ENCODE measurements at places on chromosomes 6 and 20. TPM values are rescaled to one million over a fixed set of nuclear protein-coding genes. Genes with fewer than 3 reads are reported as not detected.

The PBOV1 gene
- not detected for total RNA-seq

GRCh38 chr6:90039911-90040310 lies 145.6 kb downstream of the GJA10 start:
- peaks cover 2% of the 10 kb centered on the region for H3K36me3 ChIP-seq
- no peak for DNase-seq
- no peak overlapping the region for H3K4me3 ChIP-seq
- H3K27ac ChIP-seq: no peak overlapping the region

The TBC1D22B gene
- total RNA-seq: 11.2 TPM

The GPLD1 gene
- total RNA-seq: 0.21 TPM

DNA sequence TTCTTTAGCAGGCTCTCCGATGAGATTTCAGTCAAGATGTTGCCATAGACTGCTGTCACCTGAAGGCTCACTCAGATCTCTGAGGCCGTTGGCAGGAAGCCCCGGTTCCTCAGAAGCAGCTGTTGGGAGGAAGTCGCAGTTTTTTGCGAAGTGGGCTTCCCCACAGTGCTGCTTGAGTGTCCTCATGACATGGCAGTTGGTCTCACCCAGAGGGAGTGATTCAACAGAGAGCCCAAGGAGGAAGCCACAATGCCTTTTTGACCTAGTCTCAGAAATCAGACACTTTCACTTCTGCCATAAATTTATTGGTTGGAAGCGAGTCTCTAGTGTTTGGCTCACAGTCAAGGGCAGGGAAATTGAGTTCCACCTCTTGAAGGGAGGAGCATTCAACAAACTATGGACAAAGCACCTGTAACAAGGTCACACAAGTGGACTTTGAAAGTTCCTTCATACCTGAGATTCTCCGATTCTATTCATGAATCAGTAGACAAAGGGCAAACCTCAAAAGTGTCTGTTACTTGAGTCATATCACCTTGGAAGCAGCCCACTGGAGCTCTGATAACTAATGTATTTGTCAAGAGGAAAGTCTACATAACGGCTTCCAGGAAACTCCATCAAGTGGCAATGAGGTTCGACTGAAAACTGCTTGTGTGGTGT lies 208.3 kb downstream of the TASP1 start:
- no peak overlapping the region for H3K4me3 ChIP-seq
- H3K4me1 ChIP-seq: no peaks in the 10 kb centered on the region
- H3K36me3 ChIP-seq: peaks cover 5% of the 10 kb centered on the region
- no peak for DNase-seq
- no peaks in the 10 kb centered on the region for H3K27me3 ChIP-seq

DNA sequence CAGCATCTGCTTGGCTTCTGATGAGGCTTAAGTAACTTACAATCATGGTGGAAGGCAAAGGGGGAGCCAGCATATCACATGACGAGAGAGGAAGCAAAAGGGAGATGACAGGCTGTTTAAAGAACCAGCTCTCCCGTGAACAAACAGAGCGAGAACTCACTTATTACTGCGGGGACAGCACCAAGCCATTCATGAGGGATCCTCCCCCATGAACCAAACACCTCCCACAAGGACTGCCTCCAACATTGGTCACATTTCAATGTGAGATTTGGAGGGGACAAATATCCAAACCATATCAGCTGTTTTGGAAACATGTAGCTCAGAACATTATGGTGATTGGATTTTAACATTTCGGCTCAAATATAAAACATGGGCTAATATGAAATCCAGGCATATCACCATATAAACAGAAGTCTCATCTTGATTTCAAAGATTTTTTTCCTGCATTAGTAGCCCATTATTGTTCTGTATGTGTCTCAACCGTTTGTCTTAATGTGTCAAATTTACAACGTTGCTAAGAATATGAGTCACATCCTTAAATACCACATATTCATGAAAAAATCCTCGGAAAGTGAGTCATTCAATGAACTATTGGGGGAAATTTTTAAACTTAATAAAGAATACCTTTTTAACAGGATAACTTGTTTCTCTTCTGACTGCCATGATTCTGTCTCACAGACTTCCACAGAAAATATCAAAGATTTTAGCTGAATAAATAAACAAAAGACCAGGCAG lies 894.3 kb downstream of the TFAP2A start:
- no peaks in the 10 kb centered on the region for H3K36me3 ChIP-seq
- H3K27me3 ChIP-seq: no peaks in the 10 kb centered on the region
- H3K4me3 ChIP-seq: no peak overlapping the region
- no peak for DNase-seq

DNA sequence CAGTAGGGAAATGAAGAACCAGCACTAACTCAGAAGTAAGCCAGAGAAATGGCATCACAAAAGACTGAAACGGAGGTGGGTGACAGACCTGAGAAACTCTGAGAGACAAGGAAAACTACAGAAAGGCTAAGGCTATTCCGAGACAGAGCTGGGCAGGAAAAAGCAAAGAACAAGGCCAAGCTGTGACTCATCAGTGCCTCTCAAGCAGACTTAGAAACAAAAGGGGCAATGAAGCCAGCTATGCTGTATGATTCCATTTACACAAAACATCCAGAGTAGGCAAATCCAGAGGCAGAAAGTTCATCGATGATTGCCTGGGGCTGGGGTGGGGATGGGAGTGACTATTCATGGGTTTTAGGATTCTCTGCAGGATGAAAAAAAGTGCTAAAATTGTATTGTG lies 50.0 kb downstream of the SLC23A2 start:
- no peak overlapping the region for H3K27ac ChIP-seq
- H3K36me3 ChIP-seq: peaks cover 4% of the 10 kb centered on the region

The SLC17A9 gene
- total RNA-seq: 0.89 TPM

DNA sequence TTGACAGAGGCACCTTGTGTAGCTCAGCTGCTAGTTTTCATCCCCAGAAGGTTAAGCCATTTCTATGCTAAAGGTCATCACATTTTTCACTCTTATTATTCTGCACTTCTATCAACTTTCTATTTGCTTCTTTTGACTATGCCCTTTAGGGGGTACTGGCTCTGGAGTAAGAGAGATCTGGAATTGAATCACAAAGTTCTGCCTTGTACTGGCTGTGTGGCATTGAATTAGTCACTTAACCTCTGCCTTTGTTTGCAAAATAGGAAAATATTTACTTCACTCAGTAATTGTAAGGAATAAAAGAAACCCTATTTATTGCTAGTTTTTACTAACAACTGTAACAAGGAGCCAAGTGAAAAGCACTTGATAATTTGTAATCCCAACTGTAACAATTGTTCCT lies 56.8 kb upstream of the MTRF1L start:
- no peak for DNase-seq
- H3K4me1 ChIP-seq: no peaks in the 10 kb centered on the region
- no peaks in the 10 kb centered on the region for H3K36me3 ChIP-seq
- H3K27ac ChIP-seq: no peak overlapping the region
- no peak overlapping the region for H3K4me3 ChIP-seq
- H3K27me3 ChIP-seq: peaks cover 19% of the 10 kb centered on the region

The OPN5 gene
- total RNA-seq: not detected

The MAVS gene
- 21.1 TPM for total RNA-seq

- H3K27me3 ChIP-seq: no peaks in the 10 kb centered on the region
- H3K4me1 ChIP-seq: no peaks in the 10 kb centered on the region
- H3K4me3 ChIP-seq: no peak overlapping the region
- H3K36me3 ChIP-seq: no peaks in the 10 kb centered on the region
- H3K27ac ChIP-seq: no peak overlapping the region
These were observed 134.0 kb upstream of the HCRTR2 start for GRCh38 chr6:55040102-55040848.

GRCh38 chr20:33828326-33828844 lies 17.2 kb downstream of the CHMP4B start:
- H3K27ac ChIP-seq: peak overlapping the region; percentile 14
- peaks cover 64% of the 10 kb centered on the region for H3K4me1 ChIP-seq
- no peak overlapping the region for H3K4me3 ChIP-seq

DNA sequence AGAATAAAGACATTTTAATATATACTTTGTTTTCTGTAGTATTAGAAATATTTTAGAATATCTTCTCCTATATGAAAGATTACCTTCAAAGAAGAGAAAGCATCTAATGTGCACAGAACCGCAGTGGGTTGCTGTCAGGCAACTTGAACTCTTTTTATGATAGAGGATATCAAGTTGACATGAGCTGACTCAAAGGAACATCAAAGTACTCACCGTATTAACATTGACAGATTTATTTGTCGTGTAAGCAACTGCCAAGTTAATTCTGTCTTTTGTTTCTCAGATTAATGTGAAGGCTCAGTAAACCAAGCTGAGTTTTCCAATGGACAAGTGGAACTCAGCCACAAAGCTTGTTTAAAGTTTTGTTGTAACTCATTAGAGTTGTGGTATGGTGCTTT lies 2.2 kb upstream of the GINM1 start:
- no peak overlapping the region for H3K27ac ChIP-seq
- peaks cover 11% of the 10 kb centered on the region for H3K4me1 ChIP-seq
- no peak overlapping the region for H3K4me3 ChIP-seq
- no peaks in the 10 kb centered on the region for H3K36me3 ChIP-seq
- H3K27me3 ChIP-seq: peaks cover 7% of the 10 kb centered on the region
- no peak for DNase-seq

GRCh38 chr6:108737594-108738546 lies 110.4 kb upstream of the ARMC2 start:
- no peaks in the 10 kb centered on the region for H3K36me3 ChIP-seq
- H3K4me3 ChIP-seq: no peak overlapping the region
- H3K4me1 ChIP-seq: peaks cover 7% of the 10 kb centered on the region
- H3K27ac ChIP-seq: no peak overlapping the region
- DNase-seq: no peak

GRCh38 chr20:54197621-54198604 lies 10.0 kb upstream of the PFDN4 start:
- H3K36me3 ChIP-seq: no peaks in the 10 kb centered on the region
- no peak overlapping the region for H3K27ac ChIP-seq
- DNase-seq: no peak
- peaks cover 2% of the 10 kb centered on the region for H3K4me1 ChIP-seq
- peaks cover 17% of the 10 kb centered on the region for H3K27me3 ChIP-seq

DNA sequence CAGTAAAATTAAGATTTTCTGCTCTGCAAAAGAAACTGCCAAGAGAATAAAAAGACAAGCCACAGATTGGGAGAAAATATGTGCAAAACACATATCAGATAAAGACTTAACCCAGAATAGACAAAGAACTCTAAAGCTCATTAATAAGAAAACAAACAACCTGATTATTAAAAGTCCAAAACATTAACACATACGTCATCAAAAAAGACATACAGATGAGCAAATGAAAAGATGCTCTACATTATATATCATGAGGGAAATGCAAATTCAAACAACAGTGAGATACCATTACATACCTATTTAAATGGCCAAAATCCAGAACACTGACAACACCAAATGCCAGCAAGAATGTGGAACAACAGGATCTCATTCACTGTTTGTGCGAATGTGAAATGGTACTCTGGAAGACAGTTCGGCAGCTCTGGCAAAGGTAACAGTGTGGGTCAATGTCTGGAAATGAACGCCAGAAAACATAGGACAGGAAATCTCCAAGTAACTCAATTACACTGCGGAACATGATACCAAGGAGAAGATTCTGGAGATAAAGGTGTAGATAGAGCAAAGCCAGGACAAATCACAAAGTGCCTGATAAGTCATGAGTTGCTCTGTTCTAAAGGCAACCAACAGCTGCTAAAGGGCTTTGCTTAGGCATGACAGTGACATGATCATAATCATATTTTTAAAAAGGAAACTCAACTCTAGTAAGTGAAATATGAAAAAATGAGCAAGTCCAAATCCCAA lies 96.8 kb downstream of the PDE10A start:
- no peaks in the 10 kb centered on the region for H3K36me3 ChIP-seq
- no peaks in the 10 kb centered on the region for H3K4me1 ChIP-seq
- no peak overlapping the region for H3K27ac ChIP-seq
- H3K27me3 ChIP-seq: no peaks in the 10 kb centered on the region
- H3K4me3 ChIP-seq: no peak overlapping the region

The ADGRF5 gene
- total RNA-seq: not detected

- no peak for DNase-seq
- peaks cover 9% of the 10 kb centered on the region for H3K4me1 ChIP-seq
- H3K27me3 ChIP-seq: peaks cover 12% of the 10 kb centered on the region
- peaks cover 2% of the 10 kb centered on the region for H3K36me3 ChIP-seq
- H3K27ac ChIP-seq: no peak overlapping the region
These were observed 37.4 kb downstream of the ANGPT4 start for GRCh38 chr20:878511-879307.

- no peaks in the 10 kb centered on the region for H3K27me3 ChIP-seq
- peak overlapping the region; percentile 83 for H3K27ac ChIP-seq
- H3K4me3 ChIP-seq: no peak overlapping the region
- H3K4me1 ChIP-seq: peaks cover 42% of the 10 kb centered on the region
These were observed 27.1 kb downstream of the C20orf173 start for GRCh38 chr20:35502352-35502751.

The CST7 gene
- 10.7 TPM for total RNA-seq

The TFAP2B gene
- not detected for total RNA-seq

GRCh38 chr6:168508903-168509302 lies 67.9 kb downstream of the SMOC2 start:
- no peaks in the 10 kb centered on the region for H3K4me1 ChIP-seq
- no peak overlapping the region for H3K27ac ChIP-seq
- H3K27me3 ChIP-seq: peaks cover 26% of the 10 kb centered on the region
- H3K4me3 ChIP-seq: no peak overlapping the region

DNA sequence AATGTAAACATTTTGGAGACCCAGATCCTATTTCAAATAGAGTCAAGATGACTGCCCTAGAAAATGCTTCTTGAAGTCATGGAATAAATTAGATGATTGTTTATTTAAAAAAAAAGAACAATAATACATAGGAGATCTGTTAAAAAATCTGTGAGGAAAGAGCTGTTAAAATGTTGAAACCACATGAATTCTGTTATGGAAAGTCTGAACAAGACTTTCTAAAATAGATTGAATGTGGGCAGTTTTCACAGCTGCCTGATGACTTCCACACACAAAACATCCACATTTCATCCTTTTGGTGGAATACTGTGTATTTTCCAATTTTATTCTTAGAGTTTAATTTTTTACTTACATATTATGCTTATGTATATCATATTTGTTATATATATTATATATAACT lies 186.1 kb downstream of the LAMA2 start:
- peaks cover 3% of the 10 kb centered on the region for H3K27me3 ChIP-seq
- H3K4me3 ChIP-seq: no peak overlapping the region
- no peak overlapping the region for H3K27ac ChIP-seq
- H3K4me1 ChIP-seq: peaks cover under 1% of the 10 kb centered on the region
- peaks cover 2% of the 10 kb centered on the region for H3K36me3 ChIP-seq

DNA sequence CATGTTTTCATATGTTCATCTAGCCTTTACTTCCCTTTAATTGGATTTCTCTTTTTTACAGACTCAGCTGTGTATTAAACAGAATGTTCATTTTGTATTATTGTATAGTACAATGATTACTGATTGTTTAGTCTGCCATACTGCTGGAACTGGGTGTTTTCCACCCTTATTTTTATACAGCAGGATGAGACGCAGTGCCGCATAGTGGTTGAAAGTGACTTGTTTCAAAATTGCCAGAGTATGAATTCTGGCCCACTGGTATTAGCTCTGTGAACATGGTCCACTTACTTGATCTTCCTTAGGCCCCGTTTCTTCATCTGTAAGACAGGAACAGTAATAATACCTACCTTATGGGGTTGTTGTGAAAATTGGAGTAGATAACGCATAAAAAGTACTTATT lies 22.1 kb downstream of the AFDN start:
- no peak for DNase-seq
- H3K27ac ChIP-seq: no peak overlapping the region
- peaks cover 40% of the 10 kb centered on the region for H3K4me1 ChIP-seq
- H3K27me3 ChIP-seq: no peaks in the 10 kb centered on the region
- H3K4me3 ChIP-seq: peak overlapping the region; percentile 5

The KHDRBS2 gene
- total RNA-seq: 0.50 TPM

The UNC93A gene
- total RNA-seq: not detected
